ENCODE measurements at places on chromosomes 4 and X.

- no peak for DNase-seq
These were observed 57.1 kb downstream of the RELL1 start for GRCh38 chr4:37628977-37629609.

DNA sequence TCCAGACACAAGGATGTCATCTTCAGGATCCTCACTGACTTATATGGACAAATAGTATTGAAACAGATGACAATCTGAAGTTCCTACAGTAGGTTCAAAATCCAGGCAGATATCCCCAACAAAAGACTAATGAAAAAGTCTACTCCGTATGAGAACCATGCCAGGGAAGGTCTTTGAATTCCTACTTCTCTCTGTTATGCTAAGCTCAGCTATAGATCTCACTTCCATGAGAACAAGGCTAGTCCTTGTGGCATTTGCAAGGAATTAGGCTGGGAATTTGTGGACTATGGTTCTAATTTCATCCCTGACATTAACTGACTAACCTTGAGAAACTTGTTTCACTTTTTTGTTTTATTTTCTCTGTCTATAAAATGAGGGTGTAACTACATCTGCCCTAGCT is 229.8 kb downstream of the IL1RAPL2 start:
- no peak for DNase-seq

DNA sequence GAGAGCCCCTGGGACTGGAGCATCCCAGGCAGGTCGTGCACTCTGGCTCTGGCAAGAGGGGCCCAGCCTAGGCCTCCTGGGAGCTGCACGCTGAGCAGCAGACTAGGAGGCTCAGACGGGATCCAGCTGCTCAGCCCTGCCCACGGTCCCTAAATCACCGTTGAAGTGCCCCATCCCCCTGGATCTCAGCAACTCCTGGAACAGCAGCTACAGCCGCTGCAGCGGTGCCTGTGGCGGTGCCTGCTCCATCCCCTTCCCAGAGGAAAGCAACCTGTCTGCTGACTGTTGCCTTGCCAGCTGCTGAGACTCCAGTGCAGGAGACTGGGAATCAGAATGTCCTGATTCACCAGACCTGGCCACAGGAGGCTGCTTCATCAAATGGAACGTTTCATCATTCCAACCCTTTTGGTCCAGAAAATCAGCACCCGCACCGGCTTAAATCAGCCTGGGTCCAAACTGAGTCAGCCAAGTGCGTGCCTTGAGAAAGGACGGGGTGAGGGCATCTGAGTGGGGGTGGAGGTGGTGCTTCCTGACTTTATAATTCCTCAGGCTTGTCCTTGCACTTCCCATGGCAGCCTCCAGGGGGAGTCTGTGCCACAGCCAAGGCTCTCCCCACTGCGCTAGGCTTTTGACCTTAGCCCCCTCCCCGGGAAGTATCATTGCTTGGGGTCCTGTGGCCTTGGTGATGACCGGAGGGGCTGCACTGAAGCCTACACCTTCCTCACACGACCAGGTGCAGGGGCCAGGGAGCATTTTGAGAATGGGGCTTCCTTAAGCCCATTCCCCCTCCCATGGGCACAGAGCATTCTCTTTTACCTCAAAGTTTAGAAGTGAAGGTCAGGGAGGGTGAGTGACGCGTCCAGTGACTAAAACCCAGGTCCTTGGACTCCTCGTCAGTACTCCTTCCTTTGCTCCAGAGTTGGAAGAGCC is 6.5 kb downstream of the ZNF185 start:
- DNase-seq: peak; percentile 59

DNA sequence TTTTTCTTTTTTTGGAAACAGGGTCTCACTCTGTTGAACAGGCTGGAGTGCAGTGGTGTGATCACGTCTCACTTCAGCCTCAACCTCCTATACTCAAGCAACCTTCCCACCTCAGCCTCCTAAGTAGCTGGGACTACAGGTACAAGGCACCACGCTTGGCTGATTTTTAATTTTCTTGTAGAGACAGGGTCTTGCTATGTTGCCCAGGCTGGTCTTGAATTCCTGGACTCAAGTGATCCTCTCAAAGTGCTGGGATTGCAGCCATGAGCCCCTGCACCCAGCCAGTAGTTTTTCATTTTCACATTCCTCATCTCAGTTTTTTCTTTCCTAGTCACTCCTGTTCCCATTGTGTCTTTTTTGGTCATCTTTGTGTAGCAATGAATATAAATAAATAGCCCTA is 11.1 kb downstream of the USO1 start:
- DNase-seq: no peak

DNA sequence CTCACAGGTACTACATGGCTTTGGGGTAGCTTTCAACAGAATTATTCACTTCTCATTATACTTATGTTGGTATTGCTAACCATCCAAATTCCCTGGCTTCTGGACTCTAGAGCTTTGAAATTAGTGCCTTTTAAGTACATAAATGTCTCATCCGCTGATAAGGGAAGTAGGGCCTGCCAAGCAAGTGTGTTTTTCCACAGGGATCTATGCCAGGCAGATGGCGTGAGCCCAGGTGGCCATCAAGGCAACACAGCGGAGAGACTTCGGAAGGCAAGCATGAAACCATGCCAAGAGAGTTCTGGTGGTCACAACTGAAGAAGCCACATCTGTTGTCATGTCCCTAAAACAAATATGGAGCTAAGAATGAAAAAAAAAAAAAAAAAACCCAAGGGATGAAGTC is 503.1 kb upstream of the LCORL start:
- no peak for DNase-seq

DNA sequence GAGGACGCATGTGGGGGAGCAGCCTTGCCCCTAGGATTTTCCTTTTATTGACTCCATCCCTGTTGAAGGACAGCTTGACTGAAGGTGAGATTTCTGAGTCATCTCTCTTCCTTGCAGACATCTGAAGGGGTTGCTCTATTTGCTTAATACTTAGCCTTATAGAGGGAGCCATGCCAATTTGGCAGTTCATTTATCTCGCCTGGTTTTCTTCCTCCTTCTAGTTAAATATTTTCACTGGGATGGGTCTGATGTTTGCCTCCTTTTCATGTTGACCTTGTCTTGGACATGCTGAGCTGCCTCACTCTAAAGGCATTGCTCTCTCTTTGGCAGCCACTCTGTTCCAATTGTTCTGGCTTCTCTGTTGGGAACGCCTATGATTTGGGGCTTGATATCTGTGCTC is 151.0 kb upstream of the PSAPL1 start:
- DNase-seq: no peak

DNA sequence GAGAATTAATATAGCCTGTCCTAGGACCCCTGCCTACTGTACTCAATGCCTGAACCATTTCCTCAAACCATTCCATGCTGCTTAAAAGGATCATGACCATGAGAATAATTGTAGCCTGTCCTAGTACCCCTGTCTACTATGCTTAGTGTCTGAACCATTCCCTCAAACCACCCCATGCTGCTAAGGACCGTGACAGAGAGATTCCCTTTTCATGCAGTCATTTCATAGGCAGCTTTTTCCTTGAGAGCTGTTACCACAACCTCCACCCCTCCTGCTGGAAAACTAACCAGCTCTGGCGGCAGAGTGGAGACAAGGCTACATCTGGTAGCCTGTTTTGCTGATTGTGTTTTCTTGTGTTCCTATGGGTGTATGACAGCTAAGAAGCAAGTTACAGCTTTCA is 174.9 kb upstream of the SMARCAD1 start:
- no peak for DNase-seq

GRCh38 chrX:47577901-47578300 is 4.3 kb upstream of the TIMP1 start:
- no peak for DNase-seq

GRCh38 chr4:967113-968104 is 6.0 kb downstream of the DGKQ start:
- DNase-seq: no peak

- no peak for DNase-seq
These were observed 906.8 kb upstream of the NDST4 start for GRCh38 chr4:116020141-116020722.

GRCh38 chrX:25072247-25072646 is 56.5 kb upstream of the ARX start:
- DNase-seq: no peak

GRCh38 chr4:164807611-164808010 is 53.7 kb downstream of the SMIM31 start:
- DNase-seq: no peak

- no peak for DNase-seq
These were observed 36.9 kb downstream of the EVC start for GRCh38 chr4:5747738-5748375.

DNA sequence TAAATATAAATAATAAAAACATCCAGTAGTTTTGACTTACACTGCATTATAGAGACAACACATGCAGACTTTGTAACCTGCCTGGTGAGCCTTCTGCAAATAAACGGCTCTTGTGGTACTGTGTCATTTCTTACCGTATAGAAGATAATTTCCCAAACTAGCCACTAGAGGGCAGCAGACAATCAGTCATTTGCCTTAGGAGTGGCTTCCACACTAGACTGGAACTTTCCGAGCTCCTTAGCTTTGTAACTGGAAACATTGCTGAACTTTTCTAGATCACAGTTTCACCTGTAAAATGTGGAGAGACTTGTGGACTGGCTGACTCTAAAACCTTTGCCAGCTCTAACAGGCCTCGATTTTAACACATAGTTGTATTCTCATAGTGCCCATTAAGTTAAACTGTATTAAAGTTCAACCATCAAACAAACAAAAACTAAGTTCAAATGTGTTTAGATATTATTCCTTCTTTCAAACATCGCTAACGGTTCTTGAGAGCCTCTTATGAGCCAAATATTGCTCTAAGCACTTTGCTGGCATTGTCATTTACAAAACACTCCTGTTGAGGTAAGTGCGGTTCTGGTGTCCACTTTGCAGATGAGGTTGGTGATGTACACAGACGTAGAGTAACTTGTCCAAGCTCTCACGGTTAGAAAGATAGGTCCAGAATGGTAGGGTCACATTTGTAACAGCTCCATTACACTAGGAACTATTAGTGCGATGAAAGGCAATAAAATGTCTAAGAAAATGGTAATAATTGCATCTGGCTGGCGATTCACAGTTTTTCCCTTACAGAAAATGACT is 345.5 kb downstream of the ANK2 start:
- DNase-seq: peak; percentile 54

DNA sequence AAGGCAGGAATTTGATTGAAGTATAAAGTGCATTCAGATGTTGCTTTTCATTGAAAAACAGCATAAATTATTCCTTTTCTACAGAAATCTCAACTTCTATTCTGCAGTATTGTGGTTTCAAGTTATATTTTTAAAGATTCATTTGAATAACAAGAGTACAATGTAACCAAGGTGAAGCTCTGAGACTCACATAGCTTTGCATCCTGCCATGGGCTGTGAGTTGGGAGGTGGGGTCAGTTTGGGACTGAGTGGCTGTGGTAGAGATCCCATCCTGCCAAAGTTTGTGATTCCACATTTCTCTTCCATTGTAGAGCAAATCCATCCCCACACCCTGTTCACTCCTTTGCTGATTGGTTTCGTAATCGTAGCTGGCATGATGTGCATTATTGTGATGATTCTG is 69.2 kb downstream of the KIT start:
- no peak for DNase-seq

DNA sequence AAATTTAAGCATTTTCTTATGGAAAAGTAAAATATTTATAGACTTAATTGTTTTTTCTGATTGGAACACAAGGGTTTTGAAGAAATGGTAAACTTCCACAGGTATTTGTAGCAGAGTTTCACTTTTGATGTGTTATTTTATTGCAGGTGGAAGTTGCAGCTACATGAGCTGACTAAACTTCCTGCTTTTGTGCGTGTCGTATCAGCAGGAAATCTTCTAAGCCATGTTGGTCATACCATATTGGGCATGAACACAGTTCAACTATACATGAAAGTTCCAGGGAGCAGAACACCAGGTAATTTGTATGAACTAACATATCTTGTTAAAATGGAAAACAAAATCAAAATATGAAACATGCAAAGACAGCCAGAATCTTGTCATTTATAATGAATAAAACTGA is 117.4 kb downstream of the DIPK2B start:
- no peak for DNase-seq

- no peak for DNase-seq
These were observed 119.4 kb downstream of the AKAP4 start for GRCh38 chrX:50081282-50081889.

- no peak for DNase-seq
These were observed 13.2 kb upstream of the IRF2 start for GRCh38 chr4:184487503-184487902.

DNA sequence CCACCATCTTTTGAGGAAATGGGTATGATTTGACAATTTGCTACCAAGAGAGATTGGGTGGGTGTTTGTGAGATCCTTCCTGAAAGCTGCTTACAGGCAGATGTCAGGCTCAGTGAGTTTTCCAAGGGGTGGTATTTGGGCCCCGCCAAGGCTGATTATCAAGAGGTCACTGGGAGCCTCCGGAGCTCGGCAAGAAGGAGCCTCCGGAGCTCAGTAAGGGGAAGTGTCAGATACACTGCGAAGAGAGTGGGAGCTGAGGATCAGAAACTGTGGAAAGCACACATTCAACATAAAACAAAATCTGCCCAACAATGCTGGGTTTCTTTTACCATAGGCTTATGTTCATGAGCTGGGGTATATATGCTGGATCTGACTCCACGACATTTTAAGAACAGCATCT is 714 bp downstream of the RTL3 start:
- no peak for DNase-seq

DNA sequence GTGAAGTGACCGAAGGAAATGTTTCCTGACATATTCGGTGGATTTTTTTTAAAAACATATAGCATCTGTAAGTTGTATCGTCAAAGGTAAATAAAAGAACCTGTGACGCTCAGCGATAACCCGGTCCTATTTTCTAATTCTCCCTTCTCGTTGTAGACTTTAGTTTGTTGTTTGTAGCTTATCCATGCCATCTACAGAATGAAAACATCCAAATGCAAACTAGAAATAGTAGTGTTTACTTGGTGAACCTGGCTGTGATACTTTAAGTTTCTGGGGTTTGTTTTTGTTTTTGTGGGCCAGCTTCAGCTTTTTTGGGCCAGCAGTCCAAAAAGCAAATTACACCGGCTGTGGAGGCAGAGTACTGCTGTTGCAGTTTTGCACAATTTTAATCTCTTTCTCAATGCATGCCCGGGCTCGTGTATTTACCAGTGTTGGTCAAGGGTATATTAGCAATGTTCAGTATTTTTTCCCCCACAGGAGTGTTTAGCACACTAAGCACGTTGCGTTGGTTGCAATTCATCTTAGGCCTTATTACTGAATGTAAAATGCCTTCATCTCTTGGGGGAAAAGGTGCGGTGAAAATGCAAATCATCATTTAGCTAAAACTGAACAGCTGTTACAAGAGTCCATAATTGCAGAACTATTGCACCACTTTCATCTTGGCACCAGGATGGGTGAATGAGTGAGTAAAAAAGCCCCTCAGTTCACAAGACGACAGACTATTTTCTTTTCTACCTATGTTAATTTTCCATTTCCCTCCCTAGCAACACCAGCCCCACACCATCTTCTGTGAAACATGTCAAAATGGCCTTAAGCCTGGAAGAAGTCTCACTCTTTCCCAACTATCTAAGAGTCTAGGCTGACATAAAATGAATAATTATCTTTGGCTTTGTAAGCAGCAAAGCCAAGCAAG is 1.7 kb upstream of the CNOT6L start:
- peak; percentile 9 for DNase-seq
